ENCODE measurements at places on chromosomes 12 and 14.
A peak's percentile ranks its signal among the peaks of the same experiment; 100 is the strongest.

DNA sequence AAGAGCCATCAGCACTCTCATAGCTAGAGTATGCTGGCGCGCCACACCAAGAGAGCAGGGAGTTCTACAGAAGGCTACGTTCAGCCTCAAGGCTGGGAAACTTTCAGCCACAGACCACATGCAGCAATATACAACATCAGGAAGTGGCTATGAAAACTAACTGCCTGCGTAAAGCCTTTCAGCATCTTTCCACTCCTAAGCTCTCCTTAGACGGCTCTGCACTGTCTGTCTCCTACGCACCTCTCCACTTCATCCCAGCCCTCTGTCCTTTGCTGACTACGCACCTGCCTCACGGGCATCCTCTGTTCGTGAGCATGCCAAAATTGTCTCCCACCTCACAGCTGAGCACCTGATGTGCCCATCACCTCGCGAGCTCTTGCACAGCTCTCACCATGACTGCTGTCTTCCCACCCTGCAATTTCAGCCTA, 9.7 kb downstream of the MPHOSPH9 start:
- no peak for DNase-seq

DNA sequence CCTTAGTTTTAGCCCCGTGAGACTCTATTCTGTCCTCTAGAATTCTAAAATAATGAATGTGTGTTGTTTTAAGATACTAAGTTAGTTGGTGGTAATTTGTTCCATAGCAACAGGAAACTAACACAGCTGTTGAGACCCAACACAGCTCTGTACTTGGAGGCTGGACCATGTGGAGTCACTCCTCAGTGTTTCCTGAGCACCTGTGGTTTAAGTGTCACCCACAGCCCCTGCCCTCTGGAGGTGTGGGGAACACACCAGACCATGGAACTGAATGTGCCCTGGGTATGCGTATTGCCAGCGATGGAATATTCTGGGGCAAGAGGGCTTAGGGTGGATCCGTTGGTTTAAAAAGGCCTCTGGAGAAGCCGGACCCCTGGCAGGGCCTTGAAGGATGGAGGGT, 16.6 kb upstream of the GPR68 start:
- no peak for DNase-seq

- no peak for DNase-seq
These were observed 50.2 kb upstream of the FZD10 start for GRCh38 chr12:130111965-130112496.

DNA sequence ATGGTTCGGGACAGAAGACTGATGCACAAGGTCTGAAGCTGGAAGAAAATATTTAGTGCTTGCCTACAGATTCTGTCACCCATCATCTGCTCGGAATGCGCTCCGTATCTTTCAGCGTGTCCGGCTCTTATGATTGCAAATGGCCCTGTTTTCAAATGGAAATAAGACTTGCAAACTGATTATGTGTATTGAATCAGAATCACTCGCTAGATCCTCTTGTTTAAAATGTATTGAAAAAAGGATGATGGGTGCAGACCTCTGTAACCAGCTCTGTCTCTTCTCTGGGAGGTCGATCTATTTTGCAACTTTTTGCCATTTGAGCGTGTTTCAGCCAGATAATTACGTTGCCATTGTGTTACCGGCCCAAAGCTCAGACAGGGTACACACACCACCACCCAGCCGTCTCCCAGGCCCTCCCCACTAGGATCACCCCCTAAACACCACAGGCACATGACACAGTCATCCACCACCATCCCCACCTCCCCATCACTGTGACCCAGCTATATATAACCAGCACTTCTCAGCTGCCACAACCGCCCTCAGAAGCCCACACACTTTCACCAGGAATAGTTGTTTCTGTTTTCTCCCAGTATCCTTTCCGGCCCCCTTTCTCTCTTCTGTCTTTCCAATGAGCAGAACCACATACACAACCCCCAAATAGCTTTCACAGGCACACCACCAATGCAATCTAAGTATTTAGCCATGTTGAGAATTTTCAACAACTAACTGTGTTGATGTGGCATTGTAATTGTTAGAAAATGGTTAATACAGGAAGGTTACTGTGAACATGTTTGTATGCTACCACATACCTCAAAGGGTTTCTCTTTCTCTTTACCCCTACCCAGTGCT, 10.7 kb downstream of the NKX2-1 start:
- DNase-seq, result no peak

- no peak for DNase-seq
These were observed 224.3 kb downstream of the PELI2 start for GRCh38 chr14:56342494-56342942.

- no peak for DNase-seq
These were observed 598 bp downstream of the UBE2N start for GRCh38 chr12:93441081-93441616.

DNA sequence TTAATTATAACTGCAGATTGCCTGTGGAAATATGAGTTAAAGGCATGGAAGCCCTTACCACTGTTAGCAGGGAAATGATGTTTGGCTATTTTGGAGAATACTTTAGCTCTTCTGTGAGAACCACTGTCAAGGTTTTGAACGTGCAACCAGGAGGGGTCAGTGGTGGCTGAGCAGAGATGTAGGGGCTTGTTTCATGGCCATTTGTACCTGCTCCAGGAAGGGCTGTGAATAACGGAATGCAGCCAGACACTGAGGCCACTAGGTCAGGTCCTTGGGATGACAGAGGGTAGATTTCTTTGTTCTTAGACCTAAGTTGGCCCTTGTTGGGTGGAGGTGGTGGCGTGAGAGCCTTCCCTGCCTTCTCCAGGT, 8.3 kb downstream of the TRAF3 start:
- DNase-seq, result no peak

GRCh38 chr12:3073438-3074250, 3.5 kb upstream of the TSPAN9 start:
- peak; percentile 55 for DNase-seq

DNA sequence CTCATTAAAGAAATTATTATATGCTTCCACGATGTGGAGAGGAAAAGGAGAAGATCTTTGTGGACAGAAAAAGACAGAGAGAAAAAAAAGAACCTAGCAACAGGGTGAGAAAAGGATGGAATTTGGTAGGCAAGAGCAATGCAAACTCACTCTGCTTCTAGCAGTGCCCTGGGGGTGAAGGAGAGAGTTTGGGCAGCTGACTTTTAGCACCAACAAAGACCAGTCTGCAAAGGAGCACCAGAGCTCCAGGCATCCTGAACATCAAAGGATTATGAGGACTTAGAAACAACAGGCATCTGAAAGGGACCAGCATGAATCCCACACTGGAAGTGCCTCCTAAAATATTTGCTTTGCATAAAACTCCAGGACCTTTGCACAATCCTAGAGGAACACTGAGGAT, 32.8 kb upstream of the RERG start:
- DNase-seq, result no peak

- DNase-seq, result no peak
These were observed 210.6 kb upstream of the RTL1 start for GRCh38 chr14:101113835-101114725.

DNA sequence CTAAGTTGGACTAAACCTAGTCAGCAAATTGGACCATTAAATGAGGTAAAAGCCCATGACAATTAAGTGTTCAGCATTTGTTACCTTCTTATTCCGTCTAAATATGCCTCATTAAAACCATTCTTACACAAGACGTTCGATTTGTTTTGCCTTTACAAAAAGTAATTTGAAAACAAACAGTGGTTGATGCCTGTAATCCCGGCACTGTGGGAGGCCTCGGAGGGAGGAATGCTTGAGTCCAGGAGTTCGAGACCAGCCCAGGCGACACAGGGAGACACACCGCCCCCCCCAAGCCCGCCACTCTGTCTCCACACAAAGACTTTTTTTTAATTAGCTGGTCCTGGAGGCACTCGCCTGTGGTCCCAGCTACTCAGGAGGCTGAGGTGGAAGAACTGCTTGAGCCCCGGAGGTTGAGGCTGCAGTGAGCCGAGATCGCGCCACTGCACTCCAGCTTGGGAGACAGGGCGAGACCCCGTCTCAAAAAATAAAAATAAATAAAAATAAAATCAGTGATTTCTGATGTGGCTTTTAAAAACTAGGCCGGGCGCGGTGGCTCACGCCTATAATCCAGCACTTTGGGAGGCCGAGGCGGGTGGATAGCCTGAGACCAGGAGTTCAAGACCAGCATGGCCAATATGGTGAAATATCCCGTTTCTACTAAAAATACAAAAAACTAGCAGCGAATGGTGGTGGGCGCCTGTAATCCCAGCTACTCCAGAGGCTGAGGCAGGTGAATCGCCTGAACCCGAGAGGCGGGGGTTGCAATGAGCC, 856 bp upstream of the EIF4B start:
- no peak for DNase-seq

DNA sequence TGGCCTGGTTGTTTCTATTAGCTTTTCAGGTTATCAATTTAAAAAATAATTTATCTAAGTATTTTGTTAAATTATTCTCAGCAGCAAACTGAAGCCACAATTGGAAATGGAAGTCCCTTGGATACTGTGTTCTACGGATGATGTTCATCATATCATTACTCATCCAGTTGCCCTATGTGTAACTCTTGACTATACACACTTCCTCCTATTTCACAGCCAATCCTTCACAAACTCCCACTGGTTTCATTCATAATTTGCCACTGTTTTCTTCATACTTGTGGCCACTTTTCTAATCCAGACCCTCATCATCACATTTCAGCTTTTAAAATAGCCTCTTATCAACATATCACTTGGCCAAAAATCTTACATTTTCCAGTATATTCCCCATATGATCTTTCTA, 84.0 kb downstream of the CATSPERB start:
- no peak for DNase-seq

DNA sequence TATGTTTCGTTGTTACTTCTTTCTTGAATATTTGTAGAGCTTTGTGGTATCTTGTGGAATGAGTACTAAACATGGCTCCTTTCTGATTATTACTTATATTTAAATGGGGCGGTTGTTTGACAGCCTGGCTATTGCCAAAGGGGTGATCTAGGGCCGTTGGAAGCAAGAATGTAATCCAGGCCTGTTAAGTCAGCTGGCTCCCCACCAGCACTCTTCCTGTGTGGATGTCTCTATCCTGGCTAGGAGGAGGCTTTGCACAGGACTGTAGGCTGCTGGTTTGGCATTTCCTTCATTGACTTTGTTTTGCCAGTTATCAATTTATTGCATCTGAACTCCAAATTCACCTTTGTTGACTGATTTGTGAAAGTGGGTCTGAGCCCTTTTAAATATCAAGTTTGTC, 5.6 kb downstream of the FAM234B start:
- no peak for DNase-seq

- no peak for DNase-seq
These were observed 75.7 kb downstream of the HSD17B6 start for GRCh38 chr12:56838621-56839488.

DNA sequence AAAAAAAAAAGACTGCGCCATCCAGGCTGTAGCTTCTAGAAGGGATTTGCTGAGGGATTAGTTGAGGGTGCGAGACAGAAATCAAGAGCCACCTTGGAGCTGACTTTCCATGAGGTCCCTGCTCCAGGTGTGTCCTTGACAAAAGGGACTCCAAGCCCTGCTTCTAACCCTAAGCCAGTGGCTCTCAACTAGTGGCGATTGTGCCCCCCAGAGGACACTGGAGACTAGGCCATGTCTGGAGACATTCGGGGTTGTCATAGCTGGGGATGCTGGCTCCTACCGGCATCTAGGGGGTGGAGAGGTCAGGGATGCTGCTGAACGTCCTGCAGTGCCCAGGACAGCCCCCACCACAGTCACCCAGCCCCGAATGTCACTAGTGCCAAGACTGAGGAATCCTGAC, 40.6 kb downstream of the SPRING1 start:
- DNase-seq, result no peak

GRCh38 chr12:52598966-52599365, 2.3 kb downstream of the KRT72 start:
- DNase-seq, result no peak
